ENCODE measurements at places on chromosomes 1 and 21.

- peaks cover 15% of the 10 kb centered on the region for H3K27me3 ChIP-seq
- no peaks in the 10 kb centered on the region for H3K36me3 ChIP-seq
- H3K4me1 ChIP-seq = no peaks in the 10 kb centered on the region
- DNase-seq = no peak
- no peak overlapping the region for H3K27ac ChIP-seq
- no peak overlapping the region for H3K4me3 ChIP-seq
Observed at GRCh38 chr1:60866917-60867531, 215.3 kb upstream of the NFIA start.

- H3K36me3 ChIP-seq = no peaks in the 10 kb centered on the region
- H3K4me1 ChIP-seq = no peaks in the 10 kb centered on the region
- H3K4me3 ChIP-seq = no peak overlapping the region
- no peak for DNase-seq
- H3K27me3 ChIP-seq = no peaks in the 10 kb centered on the region
Observed at GRCh38 chr1:176603696-176604095, 140.7 kb downstream of the PAPPA2 start.

DNA sequence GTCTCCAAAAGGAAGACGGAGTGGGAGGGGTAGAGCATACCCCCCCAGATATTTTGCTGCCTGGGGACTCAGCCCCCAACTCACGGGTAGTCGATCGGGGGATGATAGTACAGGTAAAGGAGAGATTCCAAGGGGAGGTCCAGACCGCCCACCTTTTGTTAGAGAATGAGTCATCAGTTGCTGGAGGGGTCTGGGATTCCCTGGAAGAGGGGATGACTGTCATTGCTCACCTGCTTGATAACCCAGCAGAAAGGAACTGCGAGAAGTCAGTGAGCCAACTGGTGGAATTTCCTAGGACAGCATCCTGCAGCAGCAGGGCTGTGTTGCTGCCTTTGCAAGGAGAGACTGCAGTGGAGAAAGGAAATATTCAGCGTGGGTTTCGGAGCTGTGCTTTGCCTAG is 64.4 kb downstream of the MACF1 start:
- DNase-seq = no peak
- no peak overlapping the region for H3K27ac ChIP-seq
- peaks cover 28% of the 10 kb centered on the region for H3K36me3 ChIP-seq
- peaks cover 71% of the 10 kb centered on the region for H3K4me1 ChIP-seq

- no peak overlapping the region for H3K4me3 ChIP-seq
- H3K27me3 ChIP-seq = no peaks in the 10 kb centered on the region
- no peak overlapping the region for H3K27ac ChIP-seq
- peaks cover 46% of the 10 kb centered on the region for H3K4me1 ChIP-seq
- DNase-seq = no peak
Observed at GRCh38 chr1:116392717-116393404, 19.8 kb downstream of the ATP1A1 start.

DNA sequence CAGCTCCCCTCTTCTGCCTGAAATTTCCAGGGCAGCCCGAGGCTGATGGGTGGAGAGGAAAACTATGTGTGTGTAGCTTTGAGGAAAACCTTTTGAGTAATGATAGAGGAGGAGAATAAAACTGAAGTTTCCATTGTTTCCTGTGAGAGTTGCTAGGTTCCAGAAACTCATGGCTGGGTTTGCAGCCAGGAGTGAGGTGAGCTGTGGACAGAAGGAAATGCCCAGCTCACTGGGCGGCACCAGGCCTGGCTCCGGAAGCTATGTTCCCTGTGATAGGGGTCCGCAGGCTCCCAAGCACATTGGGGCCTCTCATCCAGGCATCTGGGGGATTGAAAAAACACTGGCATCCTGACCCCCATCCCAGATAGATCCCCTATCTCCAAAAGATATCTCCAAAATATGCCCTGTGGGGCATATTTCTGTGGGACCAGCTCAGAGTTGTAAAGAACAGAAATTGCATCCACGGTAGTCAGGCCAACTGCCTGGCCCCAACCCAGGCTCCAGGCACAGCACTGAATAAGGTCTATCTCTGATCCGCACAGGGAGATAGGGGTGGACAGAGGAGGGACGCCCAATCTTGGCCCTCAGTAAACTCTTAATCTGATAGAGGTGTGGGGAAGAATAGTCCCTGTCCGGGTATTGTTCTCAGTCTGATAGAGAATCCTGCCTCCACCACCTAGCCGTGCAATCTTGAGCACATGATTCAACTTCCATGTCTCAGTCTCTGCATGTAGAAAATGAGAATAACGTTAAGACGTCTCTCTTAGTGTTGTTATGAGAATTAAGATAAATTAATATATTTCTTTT is 1.8 kb upstream of the HSPG2 start:
- H3K27ac ChIP-seq = no peak overlapping the region
- peak overlapping the region; percentile 78 for H3K4me3 ChIP-seq
- peaks cover 10% of the 10 kb centered on the region for H3K4me1 ChIP-seq
- peaks cover 3% of the 10 kb centered on the region for H3K36me3 ChIP-seq
